ENCODE measurements at places on chromosomes 5 and 9.

- no peak for DNase-seq
Observed at GRCh38 chr9:112890106-112891081, at the start of gene SLC46A2. Gene SLC46A2 (minus strand): TSS chr9:112890876. CDS start chr9:112890681, 195 bp downstream.

- DNase-seq = no peak
Observed at GRCh38 chr9:27412963-27413362, 111.1 kb upstream of the IFNK start.

- DNase-seq = no peak
Observed at GRCh38 chr5:157917491-157917890, 58.5 kb upstream of the CLINT1 start.

GRCh38 chr9:92735636-92736562 lies 28.7 kb downstream of the BICD2 start:
- DNase-seq = no peak

DNA sequence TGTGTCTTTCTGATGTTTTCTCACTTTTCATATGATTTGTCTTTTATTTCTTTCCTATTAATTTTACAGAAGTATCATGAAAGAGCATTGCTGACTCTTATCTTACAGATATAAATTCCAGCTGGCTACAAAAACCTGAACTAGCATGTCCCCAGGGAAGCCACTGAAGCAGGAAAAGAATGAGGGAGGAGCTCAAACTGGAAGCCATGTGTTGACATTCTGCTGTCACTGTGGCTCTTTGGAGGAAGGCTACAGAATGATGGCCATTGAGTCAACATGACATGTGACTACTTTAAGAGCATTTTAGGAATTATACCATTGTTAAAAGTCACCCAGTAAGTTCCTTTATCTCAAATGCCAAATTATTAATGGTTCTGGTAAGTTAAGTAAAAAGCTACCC lies 638.3 kb upstream of the DMAC1 start:
- no peak for DNase-seq

GRCh38 chr5:57348376-57349140 lies 134.1 kb downstream of the ACTBL2 start:
- DNase-seq = no peak

- no peak for DNase-seq
Observed at GRCh38 chr5:11166923-11167322, 405.9 kb upstream of the DAP start.

- DNase-seq = no peak
Observed at GRCh38 chr9:589723-590122, 251.8 kb upstream of the DMRT1 start.

DNA sequence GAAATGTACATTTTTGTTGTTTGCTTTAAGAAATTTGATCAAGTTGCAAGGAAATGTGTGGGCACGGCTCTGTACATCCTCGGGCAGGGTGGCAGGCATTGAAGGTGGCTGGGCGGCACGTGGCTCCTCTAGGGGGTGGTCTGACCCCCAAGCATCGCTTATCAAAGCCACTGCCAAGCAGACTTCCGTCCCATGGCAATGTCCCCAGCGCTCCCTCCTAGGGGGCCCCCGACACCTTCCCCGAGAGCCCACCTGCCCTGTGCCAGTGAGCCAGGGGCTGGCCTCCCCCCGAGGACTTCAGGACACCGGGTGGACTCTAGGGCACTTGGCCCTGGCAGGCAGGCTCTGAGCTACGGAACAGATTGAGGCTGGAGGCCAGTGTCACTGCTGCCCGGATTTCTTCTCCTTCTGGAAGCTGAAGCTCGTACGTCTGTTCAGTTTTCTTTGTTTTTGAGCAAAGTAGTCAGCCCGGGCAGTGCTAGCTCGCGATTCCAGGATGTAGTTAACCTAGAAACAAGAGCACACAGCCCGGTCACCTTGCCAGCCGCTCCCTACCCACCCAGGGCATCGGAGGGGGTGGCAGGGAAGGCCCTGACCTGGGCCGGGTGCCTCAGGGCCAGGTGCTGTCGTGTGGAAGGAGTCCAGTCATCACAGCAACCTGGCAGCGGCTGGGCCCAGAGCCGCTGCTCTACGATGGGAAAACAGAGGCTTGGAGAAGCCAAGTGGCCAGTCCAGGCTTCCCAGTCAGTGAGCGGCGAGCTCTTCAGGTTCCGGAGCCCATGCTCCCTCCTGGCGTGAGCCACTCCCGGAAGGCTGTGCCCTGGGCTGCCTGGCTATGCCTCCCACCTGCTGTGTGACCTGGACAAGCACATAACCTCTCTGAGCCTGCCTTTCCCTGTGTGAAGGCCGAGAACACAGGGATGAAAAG lies 177.1 kb downstream of the GAPVD1 start:
- no peak for DNase-seq

GRCh38 chr5:158705901-158706300 lies 393.8 kb downstream of the EBF1 start:
- DNase-seq = no peak

DNA sequence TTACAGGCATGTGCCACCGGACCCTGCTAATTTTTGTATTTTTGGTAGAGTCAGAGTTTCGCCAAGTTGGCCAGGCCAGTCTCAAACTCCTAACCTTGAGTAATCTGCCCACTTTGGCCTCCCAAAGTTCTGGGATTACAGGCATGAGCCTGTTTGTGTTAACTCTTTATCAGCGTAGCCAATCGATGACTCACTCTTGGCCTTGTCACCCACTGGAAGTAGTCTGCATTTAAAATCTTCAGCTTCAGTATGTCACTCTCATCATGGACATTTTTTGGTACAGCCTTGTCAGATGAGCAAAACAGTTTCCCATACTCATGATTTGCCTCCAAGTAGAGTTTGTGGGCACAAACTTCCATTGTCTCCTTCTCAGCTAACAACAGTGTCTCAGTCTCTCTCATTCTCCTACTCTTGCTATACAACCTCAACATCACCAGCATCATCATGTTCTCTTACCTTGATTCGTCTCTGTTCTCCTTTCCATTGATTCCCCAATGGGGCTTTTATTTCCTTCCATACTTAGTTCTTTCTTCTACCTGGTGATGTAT lies 22.5 kb downstream of the MUSK start:
- no peak for DNase-seq

GRCh38 chr9:114091711-114092110 lies 7.4 kb downstream of the KIF12 start:
- DNase-seq = no peak

- DNase-seq = no peak
Observed at GRCh38 chr5:65192331-65192730, 289.4 kb downstream of the ADAMTS6 start.

- DNase-seq = no peak
Observed at GRCh38 chr5:54621709-54622108, 104.2 kb downstream of the SNX18 start.

- no peak for DNase-seq
Observed at GRCh38 chr9:34517185-34517584, 5.6 kb downstream of the ENHO start.

GRCh38 chr5:145471831-145472612 lies 363.1 kb downstream of the PRELID2 start:
- no peak for DNase-seq

DNA sequence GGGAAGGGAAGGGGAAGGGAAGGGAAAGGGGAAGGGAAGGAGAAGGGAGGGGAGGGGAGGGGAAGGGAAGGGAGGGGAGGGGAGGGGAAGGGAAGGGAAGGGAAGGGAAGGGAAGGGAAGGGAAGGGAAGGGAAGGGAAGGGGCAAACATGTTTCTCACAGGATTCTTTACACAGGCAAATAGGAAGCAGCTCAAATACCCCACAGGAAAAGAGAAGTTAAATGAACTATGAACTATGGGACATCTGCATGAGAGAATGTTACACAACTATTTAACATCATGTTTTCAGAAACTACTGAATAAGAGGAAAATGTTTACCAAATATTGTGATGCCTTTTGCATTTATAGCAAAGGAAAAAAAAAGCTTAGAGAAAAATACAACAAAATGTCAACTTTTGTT lies 125.4 kb upstream of the SLC30A5 start:
- DNase-seq = no peak

GRCh38 chr5:136686192-136686872 lies 321.0 kb upstream of the TRPC7 start:
- no peak for DNase-seq

GRCh38 chr5:76861612-76862011 lies 11.8 kb downstream of the S100Z start:
- no peak for DNase-seq

GRCh38 chr5:96733771-96734500 lies 71.8 kb downstream of the CAST start:
- DNase-seq = no peak

DNA sequence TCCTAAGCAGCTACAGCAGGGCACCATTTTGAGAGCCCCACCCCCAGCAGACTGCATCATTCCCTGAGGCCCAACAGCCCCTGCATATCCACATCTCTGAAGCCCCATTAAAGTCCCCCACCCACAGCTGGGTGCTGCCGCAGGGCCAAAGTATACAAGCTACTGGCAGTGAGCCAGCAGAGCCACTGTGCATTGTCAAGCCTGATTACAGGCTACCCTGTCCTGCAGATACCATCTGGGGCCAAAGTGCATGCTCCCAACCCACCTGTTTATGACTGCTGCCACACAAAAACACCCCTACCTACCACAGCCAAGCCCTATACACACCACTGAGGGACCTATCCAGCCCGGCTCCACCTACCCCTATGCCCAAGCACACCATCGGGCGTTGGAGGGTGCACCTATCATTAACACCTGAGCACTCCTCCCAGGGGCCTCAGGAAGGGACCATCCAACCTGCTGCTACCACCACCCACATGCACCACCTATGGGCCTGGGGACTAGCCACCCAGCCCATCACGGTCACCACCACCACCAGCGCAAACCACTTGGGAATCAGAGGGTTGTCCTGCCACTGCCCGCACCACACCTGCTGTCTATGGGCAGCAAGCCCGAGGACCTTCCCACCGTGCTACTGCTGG lies 105.0 kb downstream of the PLPP1 start:
- DNase-seq = no peak

DNA sequence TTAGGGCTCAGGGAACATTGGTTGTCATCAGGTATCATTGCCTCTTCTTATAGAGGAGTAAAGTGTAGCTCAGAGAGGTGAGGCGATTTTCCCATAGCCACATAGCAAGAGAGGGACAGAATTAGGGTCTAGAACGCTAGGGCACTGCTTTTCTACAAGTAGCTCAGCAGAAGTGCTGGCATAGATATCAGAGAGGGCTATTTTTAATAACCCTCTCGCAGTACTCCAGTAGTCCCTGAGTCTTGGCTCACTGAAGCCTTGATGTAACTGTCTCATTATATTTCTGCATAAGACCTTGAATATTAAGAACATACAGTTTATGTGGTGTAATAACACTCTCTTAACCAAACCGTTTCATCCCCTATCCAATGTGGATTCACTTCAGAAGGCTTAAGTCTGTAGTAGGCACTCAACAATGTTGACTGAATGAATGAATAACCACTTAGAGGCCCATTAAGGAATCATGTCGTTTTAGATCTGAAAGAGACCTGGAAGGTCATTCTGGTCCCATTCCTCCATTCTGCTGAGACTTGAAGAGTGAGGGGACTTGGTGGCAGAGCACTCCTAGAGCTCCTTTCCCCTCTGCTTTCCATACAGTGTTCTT lies 4.7 kb upstream of the FRMPD1 start:
- DNase-seq = no peak

- no peak for DNase-seq
Observed at GRCh38 chr5:92147266-92147665, 764.1 kb upstream of the ARRDC3 start.

GRCh38 chr9:98707166-98708102 lies 1.3 kb downstream of the GABBR2 start:
- DNase-seq = no peak

DNA sequence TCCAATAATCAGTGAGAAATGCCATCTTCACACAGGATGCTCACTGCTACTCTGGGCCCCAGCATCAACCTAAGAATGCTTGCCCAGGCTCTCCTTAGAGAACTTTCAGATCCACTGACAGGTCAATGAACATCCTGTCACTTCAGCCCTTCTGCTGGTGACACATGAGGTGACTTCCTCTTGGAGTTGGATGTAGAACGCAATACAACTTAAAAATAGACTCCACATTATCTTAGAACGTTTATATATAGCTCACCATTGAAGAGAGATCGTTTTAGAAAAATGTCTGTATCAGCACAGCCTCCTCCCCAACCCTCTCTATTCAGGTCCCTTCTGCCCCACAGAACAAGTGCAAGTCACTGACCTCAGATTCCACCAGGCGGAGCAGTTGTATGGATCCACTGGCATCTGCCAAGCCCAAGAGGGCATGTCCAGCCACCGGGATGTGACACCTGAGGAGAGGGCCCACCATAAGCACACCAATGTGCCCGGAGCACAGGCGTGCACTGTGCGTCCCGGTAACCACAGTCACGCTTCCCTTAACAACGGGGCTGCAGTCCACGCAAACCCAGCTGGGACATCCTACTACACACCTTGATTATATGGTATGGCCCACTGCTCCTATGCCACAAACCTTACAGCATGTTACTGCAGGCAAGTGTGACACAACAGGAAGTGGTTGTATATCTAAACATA lies 2.9 kb downstream of the DPH7 start:
- no peak for DNase-seq

All from CD8-positive, alpha-beta memory T cell (primary cell).